CD4-positive, alpha-beta T cell treated with Interleukin-12 subunit alpha and Interleukin-12 subunit beta, for 1 hour (primary cell): ENCODE measurements at places on chromosomes 5 and 9.

GRCh38 chr5:103427326-103427725, 135.3 kb downstream of the NUDT12 start:
- no peak for DNase-seq

DNA sequence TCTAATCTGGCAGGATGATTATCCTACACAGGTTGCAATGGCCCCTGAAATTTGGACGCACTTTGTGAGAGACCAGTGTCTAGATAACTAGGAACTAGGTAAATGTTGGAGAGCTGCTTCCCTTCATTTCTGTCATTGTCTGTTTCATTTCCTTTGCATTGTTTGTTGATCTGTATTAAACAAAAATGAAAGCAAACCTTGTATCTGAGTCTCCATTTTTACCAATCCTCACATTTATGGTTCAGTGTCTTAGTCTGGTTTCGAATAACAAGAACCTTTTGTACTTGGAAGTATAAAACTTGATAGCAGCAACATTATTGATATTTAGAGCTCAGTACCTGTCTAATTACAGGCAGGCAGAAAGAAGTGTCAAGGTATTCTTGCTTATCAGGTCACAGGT, 105.5 kb downstream of the MRPS30 start:
- no peak for DNase-seq

- no peak for DNase-seq
Observed at GRCh38 chr9:34085581-34086500, 37.2 kb upstream of the UBAP2 start.

DNA sequence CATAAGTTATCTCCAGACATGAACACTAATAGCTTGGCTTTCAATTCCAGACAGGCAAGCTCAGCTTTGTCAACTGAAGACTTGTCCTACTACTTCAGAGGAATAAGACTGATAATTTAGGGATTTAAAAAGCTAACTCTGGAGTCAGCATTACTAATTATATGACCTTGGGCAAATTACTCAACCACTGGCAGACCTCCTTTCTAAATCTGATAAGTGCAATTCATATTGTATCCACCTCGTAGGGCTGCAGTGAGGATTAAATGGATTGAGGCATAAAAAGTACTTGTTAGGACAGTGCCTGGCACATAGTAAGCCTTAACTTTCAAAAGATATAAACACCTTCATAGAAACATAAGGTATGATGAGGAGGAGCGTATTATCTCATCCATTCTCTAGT, 104.4 kb downstream of the KLHL3 start:
- no peak for DNase-seq

DNA sequence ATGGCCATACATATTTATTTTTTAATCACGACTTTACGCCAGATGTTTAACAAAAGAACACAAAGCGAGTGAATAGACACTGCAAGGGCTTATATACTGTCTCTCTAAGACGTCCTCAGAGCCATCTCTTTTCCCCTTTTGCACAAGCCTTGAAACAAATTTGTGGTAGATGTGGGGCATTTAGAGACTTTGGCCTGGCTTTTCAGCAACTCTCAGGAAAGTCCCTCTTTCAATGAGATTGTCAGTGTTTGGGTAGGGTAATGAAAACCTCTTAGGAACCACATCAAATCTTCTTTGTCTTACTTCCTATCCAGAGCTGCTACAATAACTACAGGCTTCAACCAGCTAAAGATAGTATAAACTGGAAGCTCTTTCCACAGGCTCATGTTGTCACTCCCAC, 380.0 kb downstream of the ANXA1 start:
- no peak for DNase-seq

- DNase-seq: no peak
Observed at GRCh38 chr9:72726947-72727346, 205.5 kb downstream of the TMC1 start.

- DNase-seq: no peak
Observed at GRCh38 chr5:103092676-103093075, 27.3 kb downstream of the GIN1 start.

DNA sequence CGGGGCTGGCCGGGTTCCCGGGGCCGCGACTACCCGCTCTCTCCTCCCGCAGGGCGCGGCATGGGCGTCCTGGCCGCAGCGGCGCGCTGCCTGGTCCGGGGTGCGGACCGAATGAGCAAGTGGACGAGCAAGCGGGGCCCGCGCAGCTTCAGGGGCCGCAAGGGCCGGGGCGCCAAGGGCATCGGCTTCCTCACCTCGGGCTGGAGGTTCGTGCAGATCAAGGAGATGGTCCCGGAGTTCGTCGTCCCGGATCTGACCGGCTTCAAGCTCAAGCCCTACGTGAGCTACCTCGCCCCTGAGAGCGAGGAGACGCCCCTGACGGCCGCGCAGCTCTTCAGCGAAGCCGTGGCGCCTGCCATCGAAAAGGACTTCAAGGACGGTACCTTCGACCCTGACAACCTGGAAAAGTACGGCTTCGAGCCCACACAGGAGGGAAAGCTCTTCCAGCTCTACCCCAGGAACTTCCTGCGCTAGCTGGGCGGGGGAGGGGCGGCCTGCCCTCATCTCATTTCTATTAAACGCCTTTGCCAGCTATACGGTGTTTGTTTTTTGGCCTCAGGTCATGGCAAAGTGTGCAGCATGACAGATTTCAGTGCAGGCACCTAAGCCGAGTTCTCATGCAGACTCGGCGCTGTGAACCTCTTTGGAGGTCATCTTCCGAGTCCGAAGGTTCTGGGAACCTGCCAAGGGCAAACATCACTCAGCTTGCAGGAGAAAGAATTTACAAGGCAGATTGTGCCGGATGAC, 516 bp downstream of the MRPL41 start:
- DNase-seq: no peak

GRCh38 chr9:127404631-127405030, 7.7 kb downstream of the SLC2A8 start:
- DNase-seq: no peak

GRCh38 chr5:154811653-154812465, 38.5 kb downstream of the FAXDC2 start:
- peak; percentile 72 for DNase-seq

DNA sequence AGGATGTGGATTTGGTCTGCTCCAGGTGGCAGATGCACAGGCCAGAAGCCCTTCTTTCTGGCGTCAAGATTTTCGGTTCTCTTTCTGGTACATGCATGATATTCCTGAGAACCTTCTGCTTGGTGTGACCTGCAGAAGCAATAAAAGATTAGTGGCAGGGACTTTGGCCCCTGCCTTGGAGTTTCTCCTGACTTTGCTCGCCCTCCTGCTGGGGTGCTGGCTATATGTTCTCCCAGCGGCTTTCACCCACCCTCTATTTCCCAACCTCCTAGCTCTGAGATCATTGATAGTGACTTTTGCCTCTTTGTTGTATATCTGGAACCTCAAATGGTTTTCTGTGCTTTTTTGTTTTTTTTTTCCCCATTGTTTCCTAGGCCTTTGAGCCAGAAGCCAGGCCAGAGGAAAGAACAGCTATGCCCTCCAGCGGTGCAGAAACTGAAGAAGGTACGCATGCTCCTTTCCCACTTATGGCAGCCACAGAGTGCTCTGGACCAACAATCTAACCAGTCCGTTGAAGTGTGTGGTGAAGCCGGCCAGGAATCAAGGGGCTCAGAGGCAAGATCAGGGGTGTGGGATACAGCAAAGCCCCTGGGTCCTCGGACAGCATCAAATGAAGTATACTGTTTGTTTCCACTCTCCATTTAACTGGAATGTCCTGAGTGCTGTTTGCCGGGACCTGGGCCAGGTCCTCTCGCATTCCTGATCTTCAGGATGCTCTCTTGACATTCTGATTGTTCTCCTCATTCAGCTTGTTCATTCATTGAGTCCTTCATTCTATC, 154.5 kb downstream of the ARHGEF28 start:
- no peak for DNase-seq

DNA sequence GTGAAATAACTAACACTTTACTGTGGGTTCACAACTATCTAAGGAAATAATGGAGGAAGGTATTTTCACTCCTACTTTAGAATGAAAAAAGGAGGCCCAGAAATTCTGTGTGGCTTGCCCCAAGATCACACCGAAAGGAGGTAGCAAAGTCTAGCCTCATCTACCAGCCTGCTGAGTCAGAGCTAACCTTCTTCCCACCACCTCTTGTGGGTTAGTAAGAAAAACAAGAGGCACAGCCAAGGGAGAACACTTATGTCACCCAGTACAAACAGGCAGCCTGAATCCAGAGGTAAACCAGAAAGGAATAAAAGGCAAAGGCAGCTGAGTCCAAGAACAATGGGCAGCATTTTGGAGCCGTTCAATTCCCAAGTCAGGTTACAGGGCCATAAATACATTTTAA, 91.9 kb upstream of the RASEF start:
- no peak for DNase-seq

DNA sequence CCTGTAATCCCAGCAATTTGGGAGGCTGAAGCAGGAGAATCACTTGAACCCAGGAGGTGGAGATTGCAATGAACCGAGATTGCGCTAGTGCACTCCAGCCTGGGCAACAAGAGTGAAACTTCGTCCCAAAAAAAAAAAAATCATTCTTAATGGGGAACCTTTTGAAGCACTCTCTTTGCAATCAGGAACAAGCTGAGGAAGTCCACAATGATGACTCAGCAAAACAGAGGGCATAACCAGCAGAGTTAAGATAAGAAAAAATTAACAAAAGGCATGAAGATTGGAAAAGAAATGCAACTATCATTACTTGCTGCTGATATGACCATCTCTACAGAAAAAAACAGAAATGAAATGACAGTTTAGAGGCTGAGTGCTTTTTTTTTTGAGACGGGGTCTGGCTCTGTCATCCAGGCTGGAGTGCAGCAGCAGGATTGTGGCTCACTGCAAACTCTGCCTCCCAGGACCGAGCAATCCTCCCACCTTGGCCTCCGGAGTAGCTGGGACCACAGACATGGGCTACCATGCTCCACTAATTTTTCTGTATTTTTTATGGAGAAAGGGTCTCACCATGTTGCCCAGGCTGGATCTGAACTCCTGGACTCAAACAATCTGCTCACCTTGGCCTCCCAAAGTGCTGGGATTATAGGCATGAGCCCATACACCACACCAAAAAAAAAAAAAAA, 88.0 kb downstream of the FNBP1 start:
- peak; percentile 37 for DNase-seq

- no peak for DNase-seq
Observed at GRCh38 chr9:33254211-33254610, 10.3 kb downstream of the BAG1 start.

DNA sequence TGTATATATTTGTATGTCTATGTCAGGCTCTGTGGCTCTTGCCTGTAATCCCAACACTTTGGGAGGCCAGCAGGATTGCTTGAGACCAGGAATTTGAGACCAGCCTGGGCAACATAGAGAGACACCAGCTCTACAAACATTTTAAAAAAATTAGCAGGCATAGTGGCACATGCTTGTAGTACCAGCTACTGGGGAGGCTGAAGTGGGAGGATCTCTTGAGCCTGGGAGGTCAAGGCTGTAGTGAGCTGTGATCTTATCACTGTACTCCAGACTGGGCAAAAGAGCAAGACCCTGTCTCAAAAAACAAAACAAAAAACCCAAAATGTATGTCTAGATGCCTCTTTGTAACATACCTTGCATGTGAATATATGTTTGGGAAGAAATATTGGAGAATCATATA, 15.8 kb downstream of the ARRDC3 start:
- DNase-seq: no peak

DNA sequence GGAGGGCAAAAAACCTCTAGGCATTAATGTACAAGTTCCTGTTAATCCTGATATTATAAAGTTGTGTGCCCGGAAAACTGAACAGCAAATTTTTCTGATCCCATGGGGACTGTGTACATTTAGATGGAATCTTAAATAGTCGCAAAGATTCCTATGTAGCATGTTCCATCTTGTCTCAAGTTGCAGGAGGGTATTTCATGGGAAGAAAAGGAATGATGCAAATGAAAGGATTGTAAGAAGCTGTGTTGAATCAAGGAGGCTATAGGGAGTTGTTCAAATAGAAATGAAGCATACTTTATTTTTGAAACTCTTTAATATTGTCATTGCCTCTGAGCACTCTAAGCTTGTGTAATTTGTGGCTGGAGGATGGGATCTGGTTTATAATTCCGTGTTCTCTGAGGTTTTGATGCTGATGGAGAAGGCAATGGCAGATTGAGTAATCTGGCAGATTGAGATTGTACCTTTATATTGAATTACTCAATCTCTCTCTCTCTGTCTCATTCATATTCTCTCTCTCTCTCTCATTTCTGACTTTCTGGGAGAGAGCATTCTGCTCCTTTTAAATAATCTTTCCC, 288.5 kb downstream of the OSTF1 start:
- no peak for DNase-seq

- DNase-seq: no peak
Observed at GRCh38 chr5:107806705-107807104, 136.0 kb upstream of the EFNA5 start.

DNA sequence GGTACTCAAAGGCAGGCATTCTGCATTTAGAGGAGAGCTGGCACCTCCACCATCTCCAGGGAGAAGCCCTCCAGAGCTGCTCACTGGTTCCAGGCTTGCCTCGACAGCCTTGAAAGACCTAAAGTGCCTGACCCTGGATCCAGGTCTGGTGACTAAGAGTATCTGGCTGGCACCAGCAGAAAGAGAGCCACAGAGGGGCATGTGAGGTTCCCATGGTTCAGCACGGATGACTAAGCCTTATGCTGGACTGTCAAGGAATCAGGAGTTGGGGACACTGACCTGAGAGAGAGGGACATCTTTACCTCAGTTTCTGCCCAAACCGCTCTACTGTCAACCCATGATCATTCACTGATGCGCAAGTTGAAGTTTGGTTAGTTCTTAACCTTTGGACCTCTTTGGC, 3.0 kb downstream of the ACTL7A start:
- no peak for DNase-seq

DNA sequence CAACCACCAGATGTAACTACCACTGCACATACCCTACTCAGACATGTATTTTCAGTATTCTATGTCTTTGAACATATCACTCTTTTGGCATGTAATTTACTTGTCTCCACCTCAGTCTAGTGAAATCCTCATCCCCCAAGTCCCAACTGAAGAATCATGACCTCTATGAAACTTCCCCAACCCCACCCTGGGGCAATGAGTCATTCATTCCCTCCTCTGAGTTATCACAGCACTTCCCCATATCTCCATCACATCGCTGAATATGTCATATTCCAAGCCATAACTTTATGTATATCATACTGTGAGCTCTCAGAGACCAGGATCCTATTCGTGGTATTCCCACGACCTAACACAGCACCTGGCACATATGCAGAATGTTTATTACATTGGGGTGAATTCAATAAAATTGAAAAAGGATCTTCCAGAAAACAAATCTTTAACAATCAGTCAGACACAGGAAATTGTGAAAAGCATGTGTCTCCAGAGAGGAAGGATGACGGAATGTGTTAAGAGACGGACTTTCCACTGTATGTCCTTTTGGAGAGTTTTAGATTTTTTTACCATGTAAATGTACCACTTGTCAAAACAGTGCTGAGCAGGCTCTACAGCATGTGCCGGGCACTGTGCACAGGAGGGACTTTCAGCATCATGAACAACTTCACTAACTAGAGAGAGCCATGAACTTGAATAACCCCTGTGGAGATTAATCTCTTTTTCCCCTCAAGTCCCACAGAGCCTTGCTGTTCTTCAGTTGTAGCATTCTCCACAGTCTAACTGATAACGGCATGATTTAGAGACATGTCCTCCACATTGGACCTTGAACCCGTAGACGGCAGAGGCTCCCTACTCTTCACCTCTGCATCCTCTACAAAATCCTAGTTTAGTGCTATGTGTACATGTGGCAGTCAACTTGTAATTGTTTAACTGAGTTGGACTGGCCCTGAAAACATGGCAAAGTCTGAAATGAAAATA, 213.5 kb downstream of the GLIS3 start:
- no peak for DNase-seq

- DNase-seq: no peak
Observed at GRCh38 chr9:97903177-97903576, 19.1 kb downstream of the TRMO start.

- no peak for DNase-seq
Observed at GRCh38 chr9:98854266-98854665, 46.8 kb downstream of the GALNT12 start.

- no peak for DNase-seq
Observed at GRCh38 chr9:121528642-121529041, 29.0 kb upstream of the GGTA1 start.
